Stimulated activated CD8-positive, alpha-beta memory T cell treated with anti-CD3 and anti-CD28 coated beads, Interleukin-15, amount 100 ng/mL, for 4 hours (primary cell): ENCODE measurements at places on chromosomes 5 and 9.

DNA sequence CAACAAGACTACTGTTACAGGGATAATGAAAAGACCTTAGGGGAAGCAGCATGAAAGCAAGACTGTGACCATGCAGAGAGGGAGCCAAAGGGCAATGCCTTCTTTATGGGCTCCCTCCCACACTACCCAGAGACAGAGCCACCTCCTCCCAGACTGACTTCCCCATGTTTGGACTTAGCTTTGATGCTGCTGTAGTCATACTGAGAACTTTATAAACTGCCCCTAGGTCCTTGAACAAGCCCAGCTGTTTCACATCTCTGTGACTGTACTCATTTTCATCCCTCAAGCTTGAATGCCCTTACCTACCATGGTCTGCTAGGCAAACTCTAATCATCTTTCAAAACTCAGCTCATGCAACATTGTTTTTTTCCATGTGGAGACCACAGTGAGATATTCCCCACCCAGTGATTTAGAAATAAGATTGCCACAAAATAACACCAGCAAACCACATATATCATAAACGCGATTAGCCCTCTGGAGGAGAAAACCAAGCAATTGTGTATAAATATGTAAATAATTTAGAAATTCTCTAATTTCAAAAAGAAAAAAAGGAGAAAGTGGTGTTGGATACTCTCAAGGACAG is 23.4 kb upstream of the FAM169A start:
- DNase-seq, result no peak

- DNase-seq, result no peak
Measured at GRCh38 chr5:65440456-65440855, 41.3 kb downstream of the ADAMTS6 start.

DNA sequence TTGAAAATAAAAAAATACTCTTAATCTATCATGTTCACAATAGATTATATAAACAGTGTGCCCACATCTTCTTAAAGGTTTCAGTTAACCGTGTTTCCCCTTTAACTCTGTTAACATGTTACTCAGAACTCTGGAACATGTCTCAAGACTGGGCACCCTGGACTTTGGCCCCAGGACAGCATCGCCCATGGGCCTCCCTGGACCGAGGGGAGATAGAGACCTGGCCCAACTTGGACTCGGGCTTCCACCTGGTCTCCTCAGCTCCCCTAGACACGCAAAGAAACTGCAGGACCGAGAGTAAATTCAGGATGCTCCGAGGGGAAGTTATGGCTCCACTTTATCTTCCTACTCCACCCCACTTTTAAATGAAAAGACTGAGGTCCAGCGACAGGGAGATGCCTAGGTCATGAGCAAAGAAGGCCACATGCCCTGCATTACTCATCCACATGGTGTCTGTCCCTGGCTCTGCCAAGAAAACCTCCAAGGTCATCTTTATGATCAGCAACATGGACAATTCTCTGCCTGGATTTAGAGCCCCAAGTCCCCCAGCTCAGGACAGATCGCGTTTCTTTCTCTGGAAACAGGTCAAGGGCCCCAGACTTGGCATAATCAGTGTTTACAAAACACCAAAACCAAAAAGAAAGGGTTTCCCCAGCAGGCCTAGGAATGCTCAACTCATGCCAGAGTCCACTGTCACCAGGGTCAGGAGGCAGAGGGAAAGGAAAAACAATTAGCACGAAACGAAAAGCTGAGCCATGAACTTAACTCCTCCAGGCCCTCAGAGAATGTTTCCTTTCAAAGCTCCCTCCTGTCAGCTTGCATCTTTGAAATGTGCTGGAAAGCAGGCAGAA is 17.4 kb downstream of the GPX3 start:
- no peak for DNase-seq

- peak; percentile 33 for DNase-seq
Measured at GRCh38 chr9:109012009-109012875, 1.1 kb downstream of the CTNNAL1 start.

GRCh38 chr9:89886281-89886700 is 281.5 kb downstream of the GADD45G start:
- DNase-seq, result no peak

DNA sequence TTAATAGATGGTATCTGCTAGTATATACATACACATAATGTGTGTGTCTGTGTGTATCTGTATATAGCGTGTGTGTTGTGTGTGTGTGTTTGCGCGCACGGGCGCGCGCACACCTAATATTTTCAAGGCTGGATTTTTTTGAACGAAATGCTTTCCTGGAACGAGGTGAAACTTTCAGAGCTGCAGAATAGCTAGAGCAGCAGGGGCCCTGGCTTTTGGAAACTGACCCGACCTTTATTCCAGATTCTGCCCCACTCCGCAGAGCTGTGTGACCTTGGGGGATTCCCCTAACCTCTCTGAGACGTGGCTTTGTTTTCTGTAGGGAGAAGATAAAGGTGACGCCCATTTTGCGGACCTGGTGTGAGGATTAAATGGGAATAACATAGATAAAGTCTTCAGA is 757 bp downstream of the FXN start:
- no peak for DNase-seq

- DNase-seq, result no peak
Measured at GRCh38 chr5:17115855-17116254, 101.6 kb upstream of the BASP1 start.

DNA sequence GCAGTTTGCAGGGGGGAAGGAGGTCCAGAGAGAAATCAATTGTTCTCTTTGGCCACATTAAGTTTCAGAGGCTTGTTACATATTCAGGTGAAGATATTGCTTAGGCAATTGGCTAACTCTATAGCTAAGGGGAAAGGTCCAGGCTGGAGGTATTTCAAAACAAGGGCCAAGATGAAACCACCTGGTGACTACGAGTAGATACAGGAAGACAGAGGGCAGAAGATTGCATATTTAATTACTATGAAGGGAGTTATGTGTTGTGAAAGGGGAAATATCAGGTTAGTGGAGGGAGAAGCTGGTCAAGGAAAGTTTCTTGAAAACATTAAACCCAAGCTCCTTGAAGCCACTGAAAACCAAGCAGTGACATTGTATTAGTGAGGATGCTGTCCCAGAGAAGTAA is 1.9 kb upstream of the RAD23B start:
- DNase-seq, result no peak

GRCh38 chr5:173680660-173681242 is 64.3 kb upstream of the BOD1 start:
- DNase-seq, result no peak

GRCh38 chr5:946720-947625 is 54.3 kb downstream of the TRIP13 start:
- no peak for DNase-seq

DNA sequence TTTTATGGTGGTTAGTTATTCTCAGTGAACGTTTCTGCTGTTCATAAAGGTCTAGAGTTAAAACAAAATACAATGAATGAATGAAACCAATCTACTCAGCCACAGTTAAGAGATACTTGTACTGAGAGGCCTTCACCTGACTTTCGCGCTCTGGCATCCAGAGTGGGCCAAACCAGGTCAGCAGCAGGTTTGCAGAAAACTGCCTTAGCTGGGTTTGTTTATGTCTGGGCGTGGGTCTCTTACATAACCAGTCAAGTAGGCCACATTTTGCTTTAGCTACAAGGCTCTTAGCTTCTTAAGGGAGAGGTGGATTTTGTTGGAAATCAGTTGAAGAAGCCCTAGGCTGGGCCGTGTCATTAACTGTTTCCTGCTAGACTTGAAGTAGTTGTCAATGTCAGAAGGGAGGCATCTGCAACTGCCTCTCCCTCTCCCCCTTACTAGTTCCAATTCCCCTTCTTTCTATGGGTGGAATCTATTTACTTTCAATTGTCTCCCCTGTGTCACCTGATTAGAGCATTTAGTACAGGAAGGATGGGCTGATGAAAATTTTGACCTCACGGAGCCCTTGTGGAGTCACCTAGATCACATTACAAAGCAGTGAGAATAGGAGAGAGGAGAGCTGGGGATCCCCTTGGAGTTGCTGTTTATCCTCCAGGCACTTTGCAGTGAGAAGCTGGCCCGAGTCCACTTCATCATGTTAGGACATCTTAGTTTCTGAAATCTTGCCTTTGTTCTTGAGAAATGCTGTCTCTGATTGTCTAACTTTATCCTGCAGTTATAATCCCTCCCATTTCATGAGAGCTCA is 200.5 kb downstream of the ARHGEF28 start:
- DNase-seq, result no peak

DNA sequence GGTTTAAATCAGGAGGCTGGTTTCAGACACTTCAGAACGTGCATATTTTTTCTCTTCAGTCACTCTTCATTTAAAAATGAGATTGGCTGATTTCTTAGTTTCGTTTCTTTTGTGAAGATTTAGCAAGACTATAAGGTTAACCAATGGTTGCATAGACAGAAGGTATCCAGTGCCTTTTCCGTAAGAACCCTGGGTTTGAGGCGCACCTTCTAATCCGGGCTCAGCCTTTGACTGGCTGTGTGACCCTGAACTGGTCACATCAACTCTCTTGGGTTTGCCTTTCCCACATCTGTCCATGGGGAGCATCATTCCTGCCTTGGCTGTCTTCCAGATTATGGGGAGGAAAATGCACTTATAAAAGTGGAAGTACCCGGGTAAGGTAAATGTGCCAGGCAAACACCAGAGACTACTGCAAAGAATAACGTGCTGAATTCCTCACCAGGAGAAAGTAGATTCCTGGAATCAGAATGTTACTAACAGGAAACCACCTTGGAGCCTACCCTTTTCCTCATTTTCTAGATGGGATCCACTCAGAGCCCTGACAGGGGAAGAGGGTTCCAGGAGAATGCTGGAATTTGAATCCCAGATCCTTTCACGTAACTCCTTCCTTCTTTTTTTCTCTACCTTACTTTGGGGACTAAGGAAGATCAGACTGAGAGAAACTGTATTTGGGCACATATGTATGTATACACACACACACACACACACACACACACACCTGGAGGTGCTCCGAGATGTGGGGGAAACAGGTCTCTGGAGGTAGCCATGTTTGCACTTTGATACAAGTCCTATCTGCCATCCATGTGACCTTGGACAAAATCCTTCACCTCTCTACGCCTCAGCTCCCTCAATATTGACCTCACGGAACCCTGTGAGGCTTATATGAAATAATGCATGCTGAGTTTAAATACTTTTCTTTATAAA is 6.8 kb downstream of the HAND1 start:
- DNase-seq, result no peak

- DNase-seq, result peak; percentile 36
Measured at GRCh38 chr5:75049456-75050351, 2.7 kb downstream of the GCNT4 start.

DNA sequence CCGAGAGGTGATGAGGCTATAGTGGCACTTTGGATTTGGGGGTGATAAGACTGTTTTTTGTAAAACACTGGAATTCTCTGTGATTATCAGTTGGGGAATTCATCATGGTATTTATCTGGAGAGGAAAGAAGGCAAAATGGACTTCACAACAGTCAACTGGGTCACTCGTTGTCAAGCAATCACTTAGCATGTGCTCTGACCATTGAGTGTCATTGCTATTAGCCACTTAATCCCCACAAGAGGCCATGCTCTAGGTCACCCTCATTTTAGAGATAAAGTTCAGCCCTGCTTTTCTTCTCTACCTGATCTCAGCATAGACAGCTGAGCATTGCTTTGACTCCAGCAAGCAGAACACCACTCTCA is 160.1 kb upstream of the PITX1 start:
- DNase-seq, result no peak

DNA sequence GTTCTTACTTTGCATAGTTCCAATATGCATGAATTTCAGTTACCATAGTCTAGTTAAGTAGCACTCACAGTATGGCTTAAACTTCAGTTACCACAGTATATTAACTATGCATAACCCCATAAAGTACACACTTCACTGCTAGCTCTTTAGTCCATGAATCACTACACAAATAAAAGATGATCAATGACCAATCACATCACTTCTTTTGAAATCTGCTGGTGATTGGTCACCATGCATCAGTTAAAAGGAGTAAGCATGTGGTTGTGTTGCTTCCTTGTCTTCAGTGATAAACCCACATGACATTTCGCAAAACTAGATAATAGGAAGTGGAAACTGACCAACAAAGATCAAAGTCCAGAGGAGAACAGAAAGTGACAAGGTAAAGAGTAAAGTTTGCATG is 79.0 kb downstream of the TAF11L14 start:
- no peak for DNase-seq

DNA sequence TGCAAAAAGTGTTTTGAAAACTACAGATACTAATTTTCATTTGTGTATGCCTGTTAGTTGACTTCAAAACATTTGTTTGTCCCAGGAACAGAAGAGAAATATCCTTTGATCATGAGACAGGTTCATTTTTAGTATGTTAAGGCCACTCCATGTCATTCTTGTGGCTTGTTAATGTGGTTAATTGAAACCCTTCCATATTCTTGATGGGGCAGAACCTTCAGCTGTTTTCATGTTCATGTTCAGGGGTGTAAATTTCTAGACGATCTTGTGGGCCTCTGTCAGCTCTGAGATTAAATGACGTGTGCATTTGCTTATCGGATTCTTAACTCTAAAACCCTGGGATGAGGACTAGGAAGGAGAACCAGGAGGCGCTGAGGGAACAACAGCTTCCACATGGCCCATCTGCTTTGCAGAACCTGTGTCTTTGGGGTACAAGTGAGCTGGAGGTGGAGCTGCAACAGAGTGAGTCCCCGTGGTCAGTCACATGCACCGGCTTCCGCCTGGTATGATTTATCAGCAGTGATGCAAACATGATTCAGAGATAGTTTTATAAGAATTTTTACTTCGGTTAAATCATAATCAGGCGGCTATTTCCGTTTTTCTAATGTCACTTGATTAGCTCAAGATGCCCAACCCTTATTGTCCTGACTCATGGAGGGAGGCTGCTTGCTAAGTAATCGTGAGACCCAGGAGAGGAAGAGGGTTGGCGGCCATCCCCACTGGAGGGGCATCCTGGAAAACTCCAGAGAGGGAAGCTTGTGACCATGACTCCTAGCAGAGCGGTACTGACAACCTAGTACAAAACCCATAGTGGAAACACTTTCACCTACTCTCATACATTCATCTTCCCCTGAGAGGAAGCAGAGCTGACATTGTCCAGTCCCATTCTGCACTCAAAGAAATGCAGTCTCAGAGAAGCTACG is 138.4 kb downstream of the C9orf152 start:
- DNase-seq, result no peak
